ENCODE measurements at places on chromosomes 1 and 21.

DNA sequence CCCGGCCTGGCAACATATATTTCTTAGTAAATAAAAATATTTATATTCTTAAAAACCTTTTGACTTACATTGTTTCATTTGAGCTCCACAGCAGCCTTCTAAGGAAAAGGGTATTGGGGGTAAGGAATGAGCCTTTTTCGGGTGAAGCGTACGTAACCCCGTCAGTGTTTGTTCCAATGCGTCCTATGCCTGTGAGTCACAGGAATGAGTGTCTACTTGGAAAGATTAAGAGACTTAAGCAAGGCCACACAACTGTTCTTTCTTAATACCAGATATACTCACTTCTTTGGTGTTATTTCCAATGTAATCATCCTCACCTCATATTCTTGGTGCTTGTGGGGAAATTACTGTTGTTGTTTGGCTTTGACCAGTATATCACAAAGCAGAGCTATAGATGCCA, 22.7 kb downstream of the WDTC1 start:
- no peak for DNase-seq

- no peak for DNase-seq
Measured at GRCh38 chr21:46651121-46651520, 15.6 kb downstream of the PRMT2 start.

DNA sequence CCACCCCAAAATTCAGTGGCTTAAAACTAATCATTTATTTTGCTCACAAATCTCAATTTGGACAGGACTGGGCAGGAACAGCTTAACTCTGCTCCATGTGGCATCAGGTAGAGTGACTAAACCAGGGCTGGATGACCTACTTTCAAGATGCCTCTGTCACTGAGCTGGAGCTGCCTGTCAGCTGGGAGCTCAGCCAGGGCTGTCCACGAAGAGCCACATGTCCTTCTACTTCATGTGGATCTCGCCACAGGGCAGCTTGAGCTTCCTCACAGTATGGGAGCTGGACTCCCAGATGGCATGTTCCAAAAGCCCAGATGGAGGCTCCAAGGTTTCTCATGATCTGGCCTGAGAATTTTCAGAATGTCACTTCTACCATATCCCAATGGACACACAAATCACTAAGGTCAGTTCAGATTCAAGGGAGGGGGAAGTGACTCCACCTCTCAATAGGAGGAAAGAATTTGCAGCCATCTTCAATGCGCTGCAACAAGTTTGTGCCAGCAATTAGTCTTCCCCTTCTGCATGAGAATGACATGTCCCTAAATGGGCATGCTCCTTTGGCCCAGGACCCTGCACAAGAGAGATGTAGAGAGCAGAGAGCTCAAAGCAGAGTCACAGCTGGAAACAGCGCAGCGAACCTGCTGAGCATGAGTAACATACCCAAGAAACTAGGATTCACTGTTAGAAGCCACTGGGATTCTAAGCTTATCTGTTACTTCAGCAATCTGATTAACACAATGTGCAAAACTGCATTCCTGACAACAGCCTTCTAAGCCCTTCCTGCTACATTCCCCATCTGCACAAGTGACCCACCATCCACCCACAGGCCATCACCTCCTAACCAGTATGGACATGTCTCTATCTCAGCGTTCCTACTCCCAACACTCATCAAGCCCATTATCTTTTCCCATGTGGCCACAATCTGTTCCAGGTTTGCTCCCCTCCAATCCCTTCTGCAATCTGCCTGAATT, 17.0 kb downstream of the HLCS start:
- no peak for DNase-seq

- DNase-seq, result no peak
Measured at GRCh38 chr1:225880636-225881035, 1.5 kb downstream of the TMEM63A start.

DNA sequence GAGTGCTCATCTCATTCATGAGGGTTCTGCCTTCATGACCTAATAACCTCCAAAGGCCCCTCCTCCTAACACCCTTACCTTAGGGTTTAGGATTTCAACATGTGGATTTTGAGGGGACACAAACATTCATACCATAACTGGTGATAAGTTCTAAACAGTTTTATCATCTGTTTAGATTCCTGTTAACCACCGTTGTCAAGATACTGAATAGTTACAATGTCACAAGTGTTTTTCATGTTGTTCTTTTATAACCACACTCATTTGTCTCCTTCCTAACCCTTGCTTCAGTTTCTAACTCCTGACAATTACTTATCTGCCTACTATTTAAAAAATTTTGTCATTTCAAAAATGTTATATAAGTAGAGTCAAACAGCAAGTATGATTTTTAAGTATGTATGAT, 86.0 kb downstream of the NCAM2 start:
- no peak for DNase-seq

GRCh38 chr1:85838238-85838637, 130.0 kb upstream of the ZNHIT6 start:
- no peak for DNase-seq

DNA sequence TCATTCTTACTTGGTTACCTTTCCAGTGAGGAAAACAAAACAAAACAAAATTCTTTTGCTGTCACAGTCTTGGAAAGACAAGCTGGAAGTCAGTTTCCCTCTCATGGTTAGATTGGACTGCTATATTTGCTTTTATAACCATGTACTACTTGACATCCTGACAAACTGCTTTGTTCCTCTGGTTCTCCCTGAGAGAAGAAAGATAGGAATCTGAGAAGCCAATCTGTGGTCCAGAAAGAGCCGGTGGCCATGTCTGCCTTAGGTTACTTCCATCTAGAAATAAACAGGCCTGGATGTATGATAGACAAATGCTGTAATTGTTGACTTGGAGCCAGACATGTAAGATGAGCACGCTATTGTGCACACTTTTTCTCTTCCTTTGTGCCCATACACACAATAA, 330.0 kb downstream of the BRINP3 start:
- DNase-seq, result no peak

DNA sequence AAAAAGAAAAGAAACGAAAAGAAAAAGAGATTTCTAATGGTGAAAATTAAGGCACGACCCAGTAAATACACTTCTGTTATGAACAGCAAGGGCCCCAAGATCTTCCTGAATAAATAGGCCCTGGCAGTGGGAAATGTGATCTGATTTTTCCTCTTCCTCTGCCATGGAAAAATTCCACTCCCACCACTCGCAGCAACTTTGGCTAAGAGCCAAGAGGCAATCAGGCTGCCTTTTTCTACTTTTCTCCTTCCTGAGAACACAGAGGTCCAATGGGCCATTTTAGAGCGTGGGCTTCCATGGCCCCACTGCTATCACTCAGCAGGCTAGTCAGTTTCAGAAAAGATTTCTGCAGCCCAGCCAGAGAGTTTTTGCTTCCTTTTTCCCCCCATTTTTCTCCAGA, 33.7 kb upstream of the AK4 start:
- no peak for DNase-seq

DNA sequence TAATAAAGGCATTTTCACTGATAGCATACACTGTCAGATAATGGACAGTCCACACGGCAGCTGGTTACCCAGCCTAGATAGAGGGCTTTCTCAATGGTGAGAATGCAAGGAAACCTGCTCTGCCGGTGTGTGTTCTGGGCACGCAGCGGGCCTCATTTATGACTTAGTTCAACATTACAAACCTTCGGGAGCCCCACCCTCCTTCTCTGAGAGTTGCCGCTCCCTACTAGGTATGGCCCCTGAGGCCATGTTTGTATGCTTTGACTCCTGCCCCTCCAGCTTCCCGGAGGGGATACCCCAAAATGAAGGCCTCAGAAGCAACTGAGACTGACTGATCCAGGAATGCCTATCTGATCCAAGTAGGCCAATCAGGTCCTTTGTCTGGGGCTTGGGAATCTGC, 17.2 kb upstream of the FABP3 start:
- no peak for DNase-seq

- DNase-seq, result no peak
Measured at GRCh38 chr21:33871171-33871570, 44.4 kb downstream of the ATP5PO start.

GRCh38 chr1:244409701-244410100, 42.0 kb downstream of the ADSS2 start:
- no peak for DNase-seq

DNA sequence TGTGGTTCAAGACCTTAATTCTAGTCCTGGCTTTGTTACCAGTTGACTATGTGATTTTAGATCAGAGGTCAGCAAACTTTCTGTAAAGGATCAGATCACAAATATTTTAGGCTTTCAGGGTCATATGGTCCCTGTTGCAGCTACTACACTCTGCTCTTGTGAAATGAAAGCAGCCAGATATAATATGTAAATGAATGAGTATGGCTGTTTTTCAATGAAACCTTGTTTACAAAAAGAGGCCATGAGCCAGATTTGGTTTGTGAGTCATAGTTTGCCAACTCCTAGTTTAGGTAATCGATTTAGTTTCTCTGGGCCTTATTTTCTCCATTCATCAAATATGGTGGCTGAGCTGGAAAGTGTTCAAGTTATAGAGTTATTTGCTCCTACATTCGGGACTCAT, 346.7 kb downstream of the NUF2 start:
- no peak for DNase-seq

DNA sequence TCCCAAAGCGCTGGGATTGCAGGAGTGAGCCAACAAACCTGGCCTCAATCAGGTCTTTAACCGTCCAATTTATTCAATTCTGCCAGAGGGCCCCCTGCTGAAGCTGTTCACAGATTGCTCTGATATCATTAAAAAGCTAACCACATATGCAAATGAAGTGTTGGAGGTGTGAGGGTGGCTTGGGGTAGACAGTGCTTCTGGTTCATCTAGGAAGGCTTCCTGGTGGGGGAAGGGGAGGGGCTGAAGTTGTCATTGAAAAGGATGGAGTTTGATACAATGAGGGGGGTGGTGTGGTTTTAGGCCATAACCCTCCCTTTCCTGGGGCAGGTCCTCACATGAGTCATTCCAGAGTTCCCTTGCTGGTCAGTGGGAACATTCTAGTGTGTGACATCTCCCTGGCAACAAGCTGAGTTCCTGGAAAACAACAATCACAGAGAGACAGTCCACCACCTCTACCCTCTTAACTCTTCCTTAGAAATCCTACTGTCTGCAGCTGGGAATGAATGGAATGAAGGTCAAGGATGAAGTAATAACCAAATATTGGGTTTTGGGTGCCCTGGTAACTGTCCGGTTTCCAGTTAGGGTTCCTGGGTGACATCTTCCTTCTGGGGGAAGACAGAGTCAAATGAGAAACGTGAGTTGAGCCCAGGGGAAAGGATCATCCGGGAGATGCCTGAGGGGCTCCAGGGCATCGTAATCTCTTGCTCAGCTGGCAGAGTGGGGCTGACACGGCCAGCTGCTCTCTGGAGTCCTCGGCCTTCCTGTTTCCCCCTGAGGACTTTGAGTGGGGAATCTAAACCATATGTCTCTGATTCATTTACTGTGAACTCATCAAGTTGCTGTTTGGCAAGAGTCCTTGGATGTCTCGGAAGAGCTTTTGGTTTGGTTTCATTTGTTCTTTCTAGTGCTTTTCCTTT, 32.2 kb downstream of the BATF3 start:
- DNase-seq, result no peak

DNA sequence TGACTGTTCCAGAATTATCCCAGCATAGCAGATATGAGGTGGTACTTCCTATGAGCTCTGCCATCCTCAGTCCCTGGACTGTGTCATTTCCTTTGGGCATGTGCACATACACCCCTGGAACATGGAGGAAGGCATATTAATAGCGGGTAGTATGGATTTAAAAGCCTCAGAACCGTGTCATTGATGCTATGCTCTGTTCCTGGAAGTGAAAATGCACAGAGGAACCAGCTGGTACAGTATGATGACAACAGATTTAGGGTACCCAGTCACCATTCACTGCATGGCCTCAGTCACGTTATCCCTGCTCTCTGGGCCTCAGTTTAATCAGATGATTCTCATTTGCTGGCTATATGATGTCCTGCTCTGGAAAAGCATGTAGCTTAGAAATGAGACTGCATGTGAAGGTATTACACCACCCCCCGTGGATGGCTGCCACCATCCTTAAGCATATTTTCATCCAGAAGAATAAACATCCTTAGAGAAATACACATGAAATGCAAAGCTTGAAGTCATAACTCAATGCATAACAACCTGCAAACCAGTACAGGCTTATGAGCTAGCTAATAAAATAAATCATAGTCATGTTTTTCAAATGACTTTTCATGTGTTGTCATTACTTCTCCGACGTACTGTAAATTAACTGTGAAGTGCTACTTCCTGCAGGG, 37.8 kb downstream of the SETD4 start:
- no peak for DNase-seq

DNA sequence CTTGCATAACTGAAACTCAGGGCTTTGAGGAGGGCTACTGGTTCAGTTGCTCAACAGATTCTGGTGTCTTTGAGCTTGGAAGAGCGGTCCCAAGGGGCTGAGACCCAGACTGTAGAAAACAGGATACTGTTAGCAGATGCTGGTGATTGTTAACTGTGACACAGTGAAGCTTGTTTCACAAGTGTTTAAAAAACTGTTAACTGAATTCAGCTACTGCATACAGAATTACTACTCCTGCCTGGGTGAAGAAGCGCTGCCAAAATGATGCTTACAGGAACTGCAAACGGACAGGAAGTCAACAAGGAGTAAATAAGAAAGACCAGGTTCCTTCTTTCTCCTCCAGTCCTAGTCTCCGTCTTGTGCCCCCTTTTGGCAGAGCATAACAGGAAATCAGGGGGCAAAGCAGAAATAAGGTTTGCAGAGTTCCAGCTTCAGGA, 195.3 kb upstream of the USP25 start:
- no peak for DNase-seq

DNA sequence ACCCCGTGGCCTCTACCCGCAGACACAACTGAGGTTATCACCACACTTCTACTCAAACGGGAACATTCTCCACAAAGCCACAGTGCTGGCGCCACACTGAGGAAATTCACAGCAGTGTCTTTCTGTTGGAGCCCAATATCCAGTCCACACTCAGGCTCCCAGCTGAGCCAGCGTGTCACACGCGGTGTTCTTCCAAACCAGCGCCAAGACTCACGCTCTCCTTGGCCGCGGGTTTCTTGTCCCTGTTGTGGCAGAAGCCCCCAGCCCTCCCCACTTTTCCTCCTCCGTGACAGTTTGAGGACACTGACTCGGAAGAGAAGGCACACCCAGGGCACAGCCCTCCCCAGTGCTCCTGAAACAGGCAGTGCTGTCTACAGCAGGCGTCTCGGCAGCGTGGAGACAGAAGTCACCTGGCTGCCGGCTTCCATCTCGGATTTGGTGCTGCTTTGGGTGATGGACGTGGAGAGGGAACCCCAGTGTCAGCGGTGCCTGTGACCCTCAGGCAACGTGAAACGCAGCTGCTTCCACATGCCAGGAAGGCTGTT, 35.4 kb upstream of the AGPAT3 start:
- no peak for DNase-seq
